ENCODE measurements at places on chromosomes 11 and 22. TPM values are rescaled to one million over a fixed set of nuclear protein-coding genes. Genes with fewer than 3 reads are reported as not detected.

The IRAG1 gene
- 153 TPM for total RNA-seq

The SMTNL1 gene
- not detected for total RNA-seq

The MYBPC3 gene
- not detected for total RNA-seq

The PRODH gene
- 4.8 TPM for total RNA-seq

The IFITM5 gene
- total RNA-seq: not detected

The KIF18A gene
- total RNA-seq: 0.49 TPM

The KRTAP5-4 gene
- not detected for total RNA-seq

The LDHAL6A gene
- total RNA-seq: not detected

The CTSW gene
- total RNA-seq: 0.82 TPM

The CSNK2A3 gene
- total RNA-seq: 0.33 TPM

The EXPH5 gene
- 0.54 TPM for total RNA-seq

The PAAF1 gene
- 16.7 TPM for total RNA-seq

GRCh38 chr11:130865774-130866114 is 50.5 kb downstream of the SNX19 start:
- H3K4me1 ChIP-seq: peaks cover 5% of the 10 kb centered on the region
- H3K4me3 ChIP-seq: no peak overlapping the region
- DNase-seq: no peak
- H3K36me3 ChIP-seq: no peaks in the 10 kb centered on the region
- H3K27me3 ChIP-seq: no peaks in the 10 kb centered on the region

- H3K27ac ChIP-seq: no peak overlapping the region
- DNase-seq: no peak
- H3K36me3 ChIP-seq: no peaks in the 10 kb centered on the region
- H3K27me3 ChIP-seq: no peaks in the 10 kb centered on the region
These were observed 97.4 kb upstream of the IGLL5 start for GRCh38 chr22:22789922-22790845.

GRCh38 chr22:17845790-17846189 is 71.5 kb upstream of the BID start:
- peaks cover 61% of the 10 kb centered on the region for H3K4me1 ChIP-seq
- no peaks in the 10 kb centered on the region for H3K36me3 ChIP-seq
- H3K27ac ChIP-seq: peak overlapping the region; percentile 89
- no peaks in the 10 kb centered on the region for H3K27me3 ChIP-seq

DNA sequence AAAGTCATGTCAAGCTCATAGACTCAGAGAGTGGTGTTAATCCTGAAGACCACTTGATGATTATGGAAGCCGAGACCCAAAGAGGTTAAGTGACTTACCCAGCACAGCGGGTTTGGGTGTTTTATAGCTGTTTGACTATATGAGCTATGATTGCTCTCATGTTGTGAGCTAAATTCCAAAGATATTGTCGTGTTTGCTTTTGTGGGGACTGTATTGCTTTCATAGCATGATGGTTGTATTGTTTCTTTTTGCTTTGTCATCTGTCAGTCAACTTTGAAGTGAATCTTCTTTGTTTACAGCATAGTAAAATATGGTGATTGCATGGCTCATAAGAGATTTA is 23.7 kb downstream of the NF2 start:
- no peak for DNase-seq
- H3K27me3 ChIP-seq: no peaks in the 10 kb centered on the region
- H3K4me1 ChIP-seq: peaks cover 81% of the 10 kb centered on the region
- no peak overlapping the region for H3K4me3 ChIP-seq
- no peaks in the 10 kb centered on the region for H3K36me3 ChIP-seq

DNA sequence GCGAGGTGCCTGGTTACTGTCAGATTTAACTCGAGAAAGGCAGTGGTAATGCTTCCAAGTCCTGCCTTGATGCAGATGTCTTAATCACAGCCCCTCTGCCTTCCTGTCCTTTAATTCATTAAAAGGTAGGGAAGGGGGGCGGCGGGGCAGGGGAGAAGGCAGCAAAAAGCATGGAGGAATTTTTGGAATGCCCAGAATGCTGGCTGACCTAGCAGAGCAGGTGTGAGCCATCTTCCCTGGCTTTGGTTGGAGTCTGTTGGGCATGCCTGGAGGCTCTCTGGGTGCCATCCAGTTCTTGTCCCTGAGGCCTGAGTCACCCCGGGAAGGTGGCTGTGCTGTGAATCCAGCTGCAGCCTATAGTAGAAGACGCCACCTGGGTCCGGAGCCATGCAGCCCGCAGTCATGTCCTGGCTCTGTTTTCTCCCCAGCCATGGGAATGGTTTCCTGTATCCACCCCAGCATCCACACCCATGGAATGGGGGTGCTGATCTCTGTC is 15.6 kb downstream of the KIAA1671 start:
- H3K27ac ChIP-seq: no peak overlapping the region
- H3K36me3 ChIP-seq: no peaks in the 10 kb centered on the region
- no peaks in the 10 kb centered on the region for H3K27me3 ChIP-seq
- H3K4me3 ChIP-seq: no peak overlapping the region
- peaks cover 5% of the 10 kb centered on the region for H3K4me1 ChIP-seq

- no peaks in the 10 kb centered on the region for H3K36me3 ChIP-seq
- no peaks in the 10 kb centered on the region for H3K27me3 ChIP-seq
- H3K4me1 ChIP-seq: no peaks in the 10 kb centered on the region
- DNase-seq: peak; percentile 51
- no peak overlapping the region for H3K27ac ChIP-seq
These were observed 75.2 kb downstream of the MYO7A start for GRCh38 chr11:77202941-77203900.

GRCh38 chr22:30673136-30673535 is 5.5 kb upstream of the DUSP18 start:
- DNase-seq: no peak
- H3K27me3 ChIP-seq: no peaks in the 10 kb centered on the region
- no peak overlapping the region for H3K27ac ChIP-seq
- H3K36me3 ChIP-seq: no peaks in the 10 kb centered on the region

- peak; percentile 60 for DNase-seq
- no peaks in the 10 kb centered on the region for H3K36me3 ChIP-seq
- no peak overlapping the region for H3K4me3 ChIP-seq
- H3K27me3 ChIP-seq: no peaks in the 10 kb centered on the region
- peak overlapping the region; percentile 75 for H3K27ac ChIP-seq
- peaks cover 23% of the 10 kb centered on the region for H3K4me1 ChIP-seq
These were observed 7.6 kb upstream of the TBC1D22A start for GRCh38 chr22:46754826-46755225.

DNA sequence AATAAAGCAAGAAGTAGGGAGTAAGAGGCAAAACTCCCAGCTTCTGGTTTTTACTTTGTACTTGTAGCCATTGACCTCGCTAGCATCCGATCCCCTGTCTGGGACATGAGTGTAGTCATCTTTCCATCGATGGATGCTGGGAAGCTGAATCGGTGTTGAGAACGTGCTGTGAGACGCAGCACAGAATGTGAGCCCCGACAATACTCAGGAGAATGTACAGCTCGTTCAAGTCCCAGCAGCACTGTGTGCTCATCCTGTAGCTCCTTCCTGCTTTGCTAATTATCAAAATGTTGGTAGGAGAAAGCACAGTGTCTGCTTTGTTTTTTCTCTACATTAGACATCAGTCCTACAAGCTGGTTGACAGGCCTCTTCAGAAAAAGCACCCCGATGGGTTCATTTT is 56.6 kb downstream of the JAM3 start:
- peak overlapping the region; percentile 55 for H3K4me3 ChIP-seq
- no peaks in the 10 kb centered on the region for H3K27me3 ChIP-seq
- peak overlapping the region; percentile 81 for H3K27ac ChIP-seq
- H3K4me1 ChIP-seq: peaks cover 51% of the 10 kb centered on the region
- H3K36me3 ChIP-seq: no peaks in the 10 kb centered on the region

GRCh38 chr11:46711303-46711702 is 7.7 kb upstream of the F2 start:
- peaks cover 11% of the 10 kb centered on the region for H3K4me1 ChIP-seq
- H3K36me3 ChIP-seq: peaks cover 8% of the 10 kb centered on the region
- peak overlapping the region; percentile 87 for H3K27ac ChIP-seq

DNA sequence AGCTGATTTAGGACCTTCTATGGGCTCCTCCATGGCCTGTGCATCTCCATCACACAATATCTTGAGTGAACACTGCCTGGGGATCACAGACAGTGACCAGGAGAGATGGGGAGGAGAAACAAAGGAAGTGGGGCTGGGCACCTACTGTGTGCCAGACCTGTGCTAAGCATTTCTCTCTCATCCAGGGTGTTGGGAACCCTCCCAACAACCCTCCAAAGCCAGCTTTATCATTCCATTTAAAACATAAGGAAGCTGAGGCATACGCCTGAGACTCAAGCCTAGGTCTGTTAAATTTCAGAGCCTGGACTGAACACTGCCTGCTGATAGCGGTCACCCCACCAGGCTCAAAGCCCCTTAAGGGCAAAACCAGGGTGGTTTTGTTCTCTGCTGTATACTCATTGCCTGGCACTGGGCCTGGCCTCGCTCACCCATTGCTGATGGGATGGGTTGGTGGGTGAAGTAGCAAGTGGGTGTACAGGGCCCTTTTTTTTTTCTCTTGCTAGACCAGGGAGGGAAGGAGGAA is 130.1 kb downstream of the MN1 start:
- H3K27me3 ChIP-seq: no peaks in the 10 kb centered on the region
- DNase-seq: no peak
- no peak overlapping the region for H3K4me3 ChIP-seq

DNA sequence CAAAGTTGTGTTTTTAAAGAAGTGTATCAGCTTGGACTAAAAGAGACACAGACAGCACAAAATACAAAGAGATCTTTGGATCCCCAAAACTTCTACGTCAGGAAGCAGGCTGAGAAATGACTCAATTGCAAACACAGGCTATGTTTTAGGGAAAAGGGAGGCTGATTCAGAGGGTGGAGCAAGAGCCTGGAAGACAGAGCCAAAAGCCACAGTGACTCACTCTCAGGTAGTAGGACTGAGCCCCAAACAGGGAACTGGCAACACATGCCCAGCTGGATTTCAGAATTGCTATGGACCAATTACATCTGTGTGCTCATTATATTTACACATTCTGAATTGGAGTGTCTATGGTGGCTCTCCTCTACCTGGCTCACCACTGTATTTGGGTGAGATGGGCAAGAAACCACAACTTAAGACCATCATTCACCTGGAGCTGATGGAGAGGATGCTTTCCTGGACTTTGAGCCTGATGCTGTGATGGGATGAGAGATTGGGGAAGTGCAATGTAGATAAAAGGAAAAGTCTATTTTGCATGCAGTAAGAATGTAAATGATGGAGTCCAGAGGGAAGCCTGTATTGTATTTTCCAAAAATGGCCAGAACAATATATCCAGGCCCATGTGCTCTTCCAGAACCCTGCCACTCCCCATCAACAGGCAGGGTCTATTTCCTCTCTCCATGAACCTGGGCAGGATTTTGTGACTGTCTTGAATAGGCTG is 20.8 kb upstream of the LINC01488 start:
- DNase-seq: no peak
- H3K4me1 ChIP-seq: peaks cover 13% of the 10 kb centered on the region
- no peak overlapping the region for H3K27ac ChIP-seq
- no peaks in the 10 kb centered on the region for H3K27me3 ChIP-seq

- no peaks in the 10 kb centered on the region for H3K36me3 ChIP-seq
- H3K4me3 ChIP-seq: no peak overlapping the region
- H3K27me3 ChIP-seq: no peaks in the 10 kb centered on the region
- no peak for DNase-seq
These were observed 1365.4 kb upstream of the RAG2 start for GRCh38 chr11:37963440-37963839.

- no peaks in the 10 kb centered on the region for H3K36me3 ChIP-seq
- no peaks in the 10 kb centered on the region for H3K4me1 ChIP-seq
- DNase-seq: no peak
- no peak overlapping the region for H3K4me3 ChIP-seq
- H3K27ac ChIP-seq: no peak overlapping the region
These were observed 105.8 kb downstream of the DSCAML1 start for GRCh38 chr11:117691218-117691514.

DNA sequence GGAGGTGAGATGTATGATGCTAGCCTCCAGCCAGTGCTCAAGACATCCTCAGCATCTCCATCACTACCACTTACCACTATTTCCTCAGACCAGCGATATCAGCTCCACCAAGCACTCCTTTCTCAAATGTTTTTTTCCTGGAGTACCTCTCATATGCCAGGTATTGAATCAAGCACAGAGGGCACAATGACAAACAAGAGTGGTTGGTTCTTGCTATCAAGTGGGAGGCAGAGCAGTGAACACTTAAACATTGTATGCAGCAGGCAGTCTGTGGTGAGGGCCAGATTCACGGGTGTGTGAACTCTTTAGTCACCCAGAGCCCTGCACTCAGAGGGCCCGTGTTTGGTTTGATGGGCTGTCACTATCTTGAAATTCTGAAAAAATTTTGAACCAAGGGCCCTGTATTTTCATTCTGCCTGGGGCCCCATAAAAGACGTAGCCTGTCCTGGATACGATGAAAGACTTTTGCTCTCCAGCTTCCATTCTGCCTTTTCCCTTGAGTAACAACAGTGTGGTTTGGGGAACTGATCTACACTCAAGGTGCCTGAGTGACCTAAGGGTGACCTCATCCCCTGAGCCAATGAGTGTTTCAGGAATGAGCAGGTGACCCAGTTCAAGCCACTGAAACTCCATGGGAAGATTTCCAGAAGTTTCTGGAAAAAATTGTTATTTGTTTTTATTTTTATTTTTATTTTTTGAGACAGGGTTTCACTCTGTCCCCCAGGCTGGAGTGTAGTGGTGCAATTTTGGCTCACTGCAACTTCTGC is 348.4 kb upstream of the NARS2 start:
- H3K4me1 ChIP-seq: no peaks in the 10 kb centered on the region
- H3K27ac ChIP-seq: no peak overlapping the region
- H3K27me3 ChIP-seq: no peaks in the 10 kb centered on the region
- no peak for DNase-seq
- no peak overlapping the region for H3K4me3 ChIP-seq

DNA sequence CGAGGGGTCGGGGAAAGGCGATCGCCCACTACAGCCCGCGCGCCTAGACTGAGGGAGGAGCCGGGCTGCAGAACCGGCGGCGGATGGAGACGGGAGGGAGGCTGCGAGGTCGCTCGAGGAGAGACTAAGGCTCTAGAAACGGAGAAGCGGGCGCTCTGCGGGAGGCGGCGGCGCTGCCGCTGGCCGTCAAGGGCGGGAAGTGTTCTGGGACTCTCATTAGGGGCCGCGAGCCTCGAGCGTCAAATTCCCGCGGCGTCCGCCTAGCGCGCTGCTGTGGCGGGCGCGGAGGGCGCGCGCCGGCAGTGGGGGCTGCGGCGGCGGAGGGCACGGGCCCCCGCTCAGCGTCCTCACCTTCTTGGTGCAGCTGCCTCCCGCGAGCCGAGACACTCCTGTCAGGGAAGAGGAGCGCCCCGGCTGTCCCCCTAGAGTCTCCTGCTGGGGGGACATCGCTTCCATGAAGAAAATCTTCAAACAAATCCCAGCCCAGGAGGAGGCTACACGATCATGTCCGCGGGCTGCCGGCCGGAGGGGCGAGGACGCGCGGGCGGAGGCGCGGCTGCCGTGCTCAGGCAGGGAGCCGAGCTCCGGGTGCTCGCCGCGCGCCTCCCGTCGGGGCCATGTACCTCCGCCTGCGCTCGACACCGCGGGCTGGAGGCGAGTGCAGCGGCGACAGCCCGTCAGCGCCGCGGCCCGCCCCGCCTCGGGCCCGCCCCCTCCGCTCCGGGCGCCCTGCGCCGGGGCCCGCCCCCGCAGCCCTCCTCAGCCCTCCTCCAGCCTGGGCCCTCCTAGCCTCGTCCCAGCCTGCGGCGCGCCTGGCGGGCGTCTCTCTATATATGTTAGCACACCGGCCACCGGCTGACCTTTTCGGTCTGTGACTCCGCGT is at the start of gene ARHGAP20:
TSS of gene ARHGAP20 (minus strand) at position 662 of the 883 bp plus-strand sequence. CDS start at position 456, 206 bp downstream.
- peak within 1 kb of the TSS; percentile 82 for H3K27ac ChIP-seq
- H3K4me1 ChIP-seq: peaks cover 14% of the 10 kb centered on the region
- no peaks in the 10 kb centered on the region for H3K27me3 ChIP-seq
- DNase-seq: peak; percentile 85
- H3K36me3 ChIP-seq: no peaks in the 10 kb centered on the region
